ENCODE measurements at places on chromosomes 6 and 20. TPM values are rescaled to one million over a fixed set of nuclear protein-coding genes. Genes with fewer than 3 reads are reported as not detected.

Gene ZC3H12D
- total RNA-seq: 0.65 TPM

Gene WASF1
- total RNA-seq: 7.3 TPM

Gene NKX2-2
- total RNA-seq: not detected

Gene ANGPT4
- total RNA-seq: not detected

Gene VWA7
- 1.5 TPM for total RNA-seq

Gene GUCA1A
- total RNA-seq: not detected

Gene CST5
- total RNA-seq: not detected

Gene HM13
- 443 TPM for total RNA-seq

GRCh38 chr6:131107151-131107550 lies 28.1 kb upstream of the AKAP7 start:
- peak; percentile 51 for DNase-seq

DNA sequence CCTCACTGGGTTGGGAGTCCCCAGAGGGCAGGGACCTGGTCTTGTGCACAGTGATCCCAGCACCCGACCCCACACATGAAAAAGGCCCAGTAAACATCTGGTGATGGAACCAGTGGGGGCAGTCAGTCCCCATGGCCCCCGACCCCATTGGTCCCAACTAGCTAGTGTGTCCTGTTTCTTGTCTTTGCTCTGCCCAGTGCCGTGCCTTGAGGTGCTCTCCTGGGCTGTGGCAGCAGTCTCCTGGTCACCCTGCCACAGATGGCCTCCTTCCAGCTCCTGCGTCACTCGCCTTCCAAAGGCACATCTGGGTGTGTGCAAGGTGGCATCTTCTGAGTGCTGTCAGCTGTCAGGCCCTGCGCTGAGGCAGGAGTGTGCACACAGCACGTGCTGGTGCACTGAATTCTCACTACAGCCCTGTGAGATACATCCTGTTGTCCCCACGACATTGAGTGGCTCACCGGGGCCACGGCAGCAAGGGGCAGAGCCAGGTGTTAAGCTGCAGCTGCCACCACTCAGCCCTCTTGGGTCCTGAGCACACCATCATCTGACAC lies 3.9 kb downstream of the NPEPL1 start:
- DNase-seq: no peak

- DNase-seq: no peak
These were observed 39.2 kb upstream of the LTV1 start for GRCh38 chr6:143803769-143804568.

- no peak for DNase-seq
These were observed 11.1 kb downstream of the PNPLA1 start for GRCh38 chr6:36280983-36281382.

DNA sequence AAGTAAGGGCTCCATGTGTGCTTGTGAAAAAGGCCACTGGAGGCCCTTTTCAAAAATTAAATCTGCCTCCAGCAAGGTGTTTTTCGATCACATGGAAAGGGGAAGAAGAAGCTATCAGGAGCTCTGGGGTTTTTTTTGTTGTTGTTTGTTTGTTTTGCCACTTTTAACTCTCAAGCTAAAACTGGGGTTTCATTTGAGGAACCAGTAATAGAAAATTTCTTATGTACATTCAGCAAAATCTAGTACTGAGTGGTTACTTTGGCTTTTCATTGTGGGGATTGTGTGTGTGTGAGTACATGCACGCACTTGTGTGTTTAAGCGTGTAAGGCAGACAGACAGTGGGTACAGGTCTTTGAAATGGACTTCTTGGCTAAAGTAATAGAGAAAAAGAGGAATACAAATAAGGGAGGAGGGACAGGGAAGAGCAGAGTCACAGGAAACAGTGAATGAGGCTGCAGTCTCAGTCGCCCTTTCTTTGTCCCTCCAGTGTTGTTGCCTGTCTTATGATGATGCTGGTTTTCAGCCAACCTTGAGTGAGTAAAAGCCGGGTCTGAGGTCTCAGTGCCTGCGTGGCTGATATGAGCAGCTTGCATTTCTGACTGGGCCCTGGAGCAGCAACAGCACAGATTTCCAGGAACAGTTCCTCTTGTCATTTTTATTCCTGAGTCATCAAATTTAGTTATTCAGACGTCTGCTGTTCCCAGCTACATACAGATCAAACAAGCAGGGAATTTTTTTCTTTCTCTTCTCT lies 26.2 kb downstream of the SLC16A10 start:
- no peak for DNase-seq

DNA sequence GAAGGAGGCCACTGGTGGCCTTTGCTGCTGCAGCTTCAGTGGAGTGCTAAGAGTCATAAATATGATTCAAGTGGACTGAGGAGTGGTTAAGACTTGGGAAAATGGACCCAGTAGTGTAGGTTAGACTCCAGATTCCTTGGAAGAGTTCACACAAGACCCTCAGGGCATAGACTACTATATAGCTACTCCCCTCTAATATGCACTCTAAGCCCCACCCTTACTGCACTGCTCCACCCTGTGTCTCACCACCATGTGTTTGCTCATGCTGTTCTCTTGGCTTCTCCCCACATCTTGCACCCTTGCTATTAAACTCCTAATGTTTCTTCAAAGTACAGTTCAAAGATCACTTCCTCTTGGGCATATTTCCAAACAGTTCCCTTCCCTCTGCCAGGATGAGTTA lies 5.7 kb downstream of the KCNQ5 start:
- DNase-seq: no peak

DNA sequence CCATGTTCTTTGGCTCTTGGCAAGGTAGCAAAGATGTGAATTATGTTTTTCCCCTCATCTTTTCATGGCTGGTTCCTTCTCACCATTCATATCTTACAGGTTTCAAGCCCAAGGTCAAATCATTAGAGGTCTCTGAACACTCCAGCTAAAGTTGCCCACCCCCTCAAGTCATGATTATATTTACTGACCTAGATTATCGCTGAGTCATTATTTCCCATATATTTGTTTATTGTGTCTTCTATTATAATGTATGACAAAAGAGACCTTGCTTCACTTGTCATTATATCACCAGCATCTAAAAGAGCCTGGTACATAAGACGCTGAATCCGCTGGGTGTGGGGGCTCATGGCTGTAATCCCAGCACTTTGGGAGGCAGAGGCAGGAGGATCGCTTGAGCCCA lies 12.4 kb downstream of the DSN1 start:
- DNase-seq: no peak

GRCh38 chr20:40705413-40705812 lies 16.4 kb upstream of the MAFB start:
- DNase-seq: no peak

- DNase-seq: no peak
These were observed 51.8 kb upstream of the MYB start for GRCh38 chr6:135129136-135129856.
